ENCODE measurements at places on chromosomes 5 and 9. TPM values are rescaled to one million over a fixed set of nuclear protein-coding genes. Genes with fewer than 3 reads are reported as not detected.
A peak's percentile ranks its signal among the peaks of the same experiment; 100 is the strongest.

DNA sequence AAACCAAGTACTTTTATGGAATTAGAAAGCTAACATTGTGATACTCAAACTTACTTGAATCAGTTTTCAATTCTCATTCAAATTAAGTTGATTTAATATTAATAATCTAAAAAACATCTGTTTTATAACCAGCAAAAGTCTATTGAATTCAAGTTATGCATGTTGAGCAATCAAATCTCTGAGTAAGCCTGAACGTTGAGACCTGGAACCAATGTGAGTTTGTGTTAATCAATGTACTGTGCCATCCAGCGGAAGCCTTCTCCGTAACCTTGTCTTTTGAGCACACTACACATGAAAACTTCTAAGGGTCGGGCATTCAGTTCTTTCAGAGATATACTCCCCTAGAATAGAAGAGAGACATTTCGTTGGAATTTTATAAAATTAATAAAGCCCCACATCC, 25.9 kb downstream of the SAR1B start:
- peaks cover 21% of the 10 kb centered on the region for H3K36me3 ChIP-seq
- no peak for DNase-seq
- no peaks in the 10 kb centered on the region for H3K4me1 ChIP-seq
- no peak overlapping the region for H3K4me3 ChIP-seq

GRCh38 chr9:4042991-4043390, 256.9 kb downstream of the GLIS3 start:
- no peaks in the 10 kb centered on the region for H3K27me3 ChIP-seq
- H3K27ac ChIP-seq = no peak overlapping the region
- H3K36me3 ChIP-seq = no peaks in the 10 kb centered on the region
- DNase-seq = no peak
- no peak overlapping the region for H3K4me3 ChIP-seq
- H3K4me1 ChIP-seq = peaks cover 20% of the 10 kb centered on the region

- peak overlapping the region; percentile 94 for H3K27ac ChIP-seq
- H3K4me3 ChIP-seq = peak overlapping the region; percentile 72
- H3K4me1 ChIP-seq = peaks cover 12% of the 10 kb centered on the region
- no peaks in the 10 kb centered on the region for H3K36me3 ChIP-seq
Observed at GRCh38 chr5:14145435-14146334, 2.5 kb downstream of the TRIO start.

- no peaks in the 10 kb centered on the region for H3K27me3 ChIP-seq
- no peak overlapping the region for H3K4me3 ChIP-seq
- no peak overlapping the region for H3K27ac ChIP-seq
- H3K4me1 ChIP-seq = peaks cover 33% of the 10 kb centered on the region
Observed at GRCh38 chr5:36238502-36239295, 3.0 kb downstream of the NADK2 start.

- H3K4me3 ChIP-seq = no peak overlapping the region
- H3K27ac ChIP-seq = no peak overlapping the region
- no peaks in the 10 kb centered on the region for H3K36me3 ChIP-seq
- DNase-seq = no peak
Observed at GRCh38 chr5:135951257-135951656, 3.5 kb downstream of the LECT2 start.

GRCh38 chr5:114391321-114391720, 29.5 kb downstream of the KCNN2 start:
- DNase-seq = no peak
- H3K36me3 ChIP-seq = no peaks in the 10 kb centered on the region
- H3K4me3 ChIP-seq = no peak overlapping the region

NRARP gene
- 22.2 TPM for total RNA-seq

DNA sequence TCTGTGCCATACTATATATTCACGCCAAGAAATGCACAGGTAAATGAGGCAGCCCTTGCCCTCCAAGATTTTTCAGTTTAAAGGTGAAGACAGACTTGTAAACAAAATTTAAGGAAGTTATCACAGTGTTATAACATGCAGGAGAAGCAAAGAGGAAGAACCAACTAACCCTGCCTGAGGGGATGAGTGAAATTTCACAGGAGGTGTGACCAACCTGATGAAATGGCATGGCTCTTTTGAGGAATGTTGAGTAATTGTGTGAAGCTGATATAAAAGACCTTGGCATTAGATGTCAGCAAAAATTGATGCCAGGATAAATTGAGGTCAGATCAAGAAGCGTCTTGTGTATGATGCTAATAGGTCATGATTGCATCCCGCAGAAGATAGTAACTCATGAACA, 86.5 kb downstream of the HCN1 start:
- H3K4me1 ChIP-seq = no peaks in the 10 kb centered on the region
- no peaks in the 10 kb centered on the region for H3K36me3 ChIP-seq
- no peaks in the 10 kb centered on the region for H3K27me3 ChIP-seq
- H3K4me3 ChIP-seq = no peak overlapping the region
- no peak overlapping the region for H3K27ac ChIP-seq
- no peak for DNase-seq

GRCh38 chr5:122035913-122036312, 42.1 kb downstream of the LOX start:
- no peaks in the 10 kb centered on the region for H3K36me3 ChIP-seq
- H3K4me1 ChIP-seq = no peaks in the 10 kb centered on the region
- H3K4me3 ChIP-seq = no peak overlapping the region
- DNase-seq = no peak
- H3K27me3 ChIP-seq = no peaks in the 10 kb centered on the region

DNA sequence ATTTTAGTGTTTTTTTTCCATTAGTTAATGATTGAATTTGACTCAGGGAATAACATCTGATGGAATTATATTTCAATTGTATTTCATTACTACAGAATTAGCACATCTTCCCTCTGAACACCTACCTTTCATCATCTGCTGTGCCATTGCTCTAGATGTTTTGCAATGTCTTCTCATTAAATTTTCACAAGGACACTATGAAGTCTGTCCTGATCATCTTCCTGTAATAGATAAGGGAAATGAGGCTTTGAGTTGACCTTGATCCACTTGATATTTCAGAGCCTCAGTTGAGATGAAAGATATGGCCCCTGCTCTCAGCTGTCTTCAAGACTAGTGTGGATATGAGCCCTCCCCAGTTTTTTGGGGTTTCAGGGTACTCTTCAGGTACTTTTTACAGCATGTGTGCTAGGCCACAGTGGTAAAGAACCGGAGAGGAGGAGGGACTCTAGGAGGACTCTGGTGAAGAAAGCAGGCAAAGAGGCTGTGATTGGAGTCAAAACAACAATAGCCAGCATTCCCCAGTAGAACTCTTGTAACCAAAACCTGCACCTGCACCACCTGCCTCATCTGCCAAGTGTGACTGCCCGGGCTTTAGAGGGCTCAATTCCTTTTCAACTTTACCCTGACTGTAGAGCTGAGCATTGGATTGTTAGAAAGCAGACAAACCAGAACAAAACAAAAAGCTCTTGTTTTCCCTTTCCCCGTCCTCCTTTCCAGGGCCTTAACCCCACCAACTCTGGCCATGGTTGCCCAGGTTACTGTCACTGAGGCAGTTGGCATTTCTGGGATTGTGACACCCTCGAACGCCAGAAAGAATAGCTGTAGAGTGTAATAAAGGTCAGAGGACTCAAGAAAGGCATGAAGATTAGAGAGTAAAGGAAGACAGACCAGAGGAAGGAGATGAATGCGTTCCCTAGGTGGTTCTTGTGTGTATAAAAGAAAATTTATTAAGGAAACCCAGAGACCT, 56.3 kb downstream of the ERAP1 start:
- H3K27ac ChIP-seq = no peak overlapping the region
- DNase-seq = no peak
- H3K4me3 ChIP-seq = no peak overlapping the region
- H3K27me3 ChIP-seq = no peaks in the 10 kb centered on the region
- H3K36me3 ChIP-seq = peaks cover 35% of the 10 kb centered on the region
- no peaks in the 10 kb centered on the region for H3K4me1 ChIP-seq

ABO gene
- 1.2 TPM for total RNA-seq

WNT8A gene
- not detected for total RNA-seq

MARCHF3 gene
- total RNA-seq = 2.3 TPM

- H3K27me3 ChIP-seq = no peaks in the 10 kb centered on the region
- peaks cover 17% of the 10 kb centered on the region for H3K4me1 ChIP-seq
- no peak overlapping the region for H3K27ac ChIP-seq
- DNase-seq = no peak
- H3K4me3 ChIP-seq = no peak overlapping the region
Observed at GRCh38 chr5:170154297-170154696, 48.6 kb downstream of the FOXI1 start.

DNA sequence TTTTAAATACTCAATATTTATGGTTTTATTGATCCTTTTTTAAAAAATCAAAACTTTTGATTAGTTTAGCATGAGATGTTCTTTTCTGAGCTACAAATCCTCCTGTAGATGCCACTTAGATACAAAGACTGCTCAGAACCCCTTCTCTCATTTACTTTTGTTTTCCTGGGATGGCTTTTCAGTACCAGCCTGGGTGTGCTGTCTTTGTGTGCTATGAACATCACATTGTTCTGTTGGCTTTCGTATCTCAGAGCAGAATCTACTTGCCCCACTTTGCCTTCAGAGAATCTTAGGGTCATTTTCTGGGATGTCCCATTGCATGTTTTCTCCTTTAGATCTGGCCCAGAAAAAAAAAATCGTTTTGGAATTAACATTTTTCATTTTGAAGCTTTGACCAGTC, 85.9 kb downstream of the RASGRF2 start:
- no peak for DNase-seq
- H3K4me1 ChIP-seq = no peaks in the 10 kb centered on the region
- no peak overlapping the region for H3K4me3 ChIP-seq
- no peak overlapping the region for H3K27ac ChIP-seq

GRCh38 chr5:149700347-149700746, 29.8 kb upstream of the PPARGC1B start:
- H3K36me3 ChIP-seq = no peaks in the 10 kb centered on the region
- H3K27me3 ChIP-seq = no peaks in the 10 kb centered on the region
- peaks cover 5% of the 10 kb centered on the region for H3K4me1 ChIP-seq

DNA sequence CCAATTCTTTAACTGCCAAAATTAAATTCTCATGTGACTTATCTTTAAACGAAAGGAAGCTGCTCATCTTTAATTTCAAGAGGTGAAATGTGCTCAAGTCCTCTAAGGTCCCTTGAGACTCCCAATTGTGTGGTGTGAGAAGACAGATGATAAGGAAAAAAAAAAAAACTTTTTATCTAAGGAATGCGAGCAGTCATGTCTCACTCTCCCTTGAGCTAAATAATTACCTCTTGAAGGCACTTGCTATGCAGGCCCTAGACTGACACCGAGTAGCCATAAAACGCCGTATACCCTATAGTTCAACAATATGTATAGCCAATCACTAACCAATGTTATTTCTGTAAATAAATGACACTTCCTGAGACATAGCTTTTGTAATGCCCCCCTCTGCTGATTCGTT, 1.5 kb upstream of the DTWD2 start:
- H3K4me1 ChIP-seq = peaks cover 14% of the 10 kb centered on the region
- no peak overlapping the region for H3K27ac ChIP-seq
- H3K27me3 ChIP-seq = no peaks in the 10 kb centered on the region
- no peaks in the 10 kb centered on the region for H3K36me3 ChIP-seq
- no peak for DNase-seq
- H3K4me3 ChIP-seq = no peak overlapping the region

ERCC6L2 gene
- 39.2 TPM for total RNA-seq

GRCh38 chr5:178423901-178424809, 166.0 kb downstream of the COL23A1 start:
- H3K4me3 ChIP-seq = no peak overlapping the region
- no peaks in the 10 kb centered on the region for H3K36me3 ChIP-seq
- no peaks in the 10 kb centered on the region for H3K27me3 ChIP-seq
- H3K27ac ChIP-seq = no peak overlapping the region
- DNase-seq = no peak

DNA sequence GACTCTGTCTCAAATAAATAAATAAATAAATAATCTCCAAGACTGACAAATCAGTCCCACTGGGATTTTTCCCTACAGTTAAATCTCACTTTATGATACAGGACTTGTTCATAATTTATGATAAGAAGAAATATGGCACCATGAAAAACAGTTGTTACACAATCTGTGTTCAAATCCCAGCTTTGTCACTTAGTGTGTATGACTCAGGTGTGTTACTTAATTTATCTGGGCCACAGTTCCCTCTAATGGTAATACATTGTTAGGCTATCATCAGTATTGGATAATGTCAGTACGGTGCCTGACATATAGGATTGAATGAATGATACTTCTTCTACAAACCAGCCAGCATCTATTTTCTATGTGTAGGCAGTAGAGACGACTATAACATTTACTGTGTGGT, 23.1 kb downstream of the SLC36A3 start:
- no peaks in the 10 kb centered on the region for H3K36me3 ChIP-seq
- DNase-seq = no peak
- H3K27me3 ChIP-seq = no peaks in the 10 kb centered on the region
- H3K27ac ChIP-seq = no peak overlapping the region

IFNK gene
- not detected for total RNA-seq

DNA sequence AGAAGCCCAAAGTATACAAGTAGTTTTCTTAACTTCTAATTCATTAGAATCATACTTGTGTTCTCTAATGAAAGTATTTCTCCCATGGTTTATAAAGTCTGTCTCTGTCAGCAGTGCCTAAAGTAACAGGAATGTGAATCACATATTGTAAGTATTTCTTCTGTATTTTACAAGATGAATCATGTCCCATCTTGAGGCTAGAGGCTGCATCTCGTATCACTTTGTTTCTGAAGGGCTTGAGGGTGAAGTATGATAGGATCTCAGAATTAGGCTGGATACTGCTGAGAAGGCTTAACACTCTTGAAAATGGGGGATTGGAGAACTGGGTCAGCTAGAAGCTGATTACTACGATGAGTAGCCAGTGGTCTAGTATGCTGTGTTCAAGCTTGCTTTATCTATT, 242.2 kb upstream of the ACTBL2 start:
- H3K27ac ChIP-seq = no peak overlapping the region
- H3K4me3 ChIP-seq = no peak overlapping the region
- no peak for DNase-seq

SLC2A6 gene
- 10.7 TPM for total RNA-seq

DNA sequence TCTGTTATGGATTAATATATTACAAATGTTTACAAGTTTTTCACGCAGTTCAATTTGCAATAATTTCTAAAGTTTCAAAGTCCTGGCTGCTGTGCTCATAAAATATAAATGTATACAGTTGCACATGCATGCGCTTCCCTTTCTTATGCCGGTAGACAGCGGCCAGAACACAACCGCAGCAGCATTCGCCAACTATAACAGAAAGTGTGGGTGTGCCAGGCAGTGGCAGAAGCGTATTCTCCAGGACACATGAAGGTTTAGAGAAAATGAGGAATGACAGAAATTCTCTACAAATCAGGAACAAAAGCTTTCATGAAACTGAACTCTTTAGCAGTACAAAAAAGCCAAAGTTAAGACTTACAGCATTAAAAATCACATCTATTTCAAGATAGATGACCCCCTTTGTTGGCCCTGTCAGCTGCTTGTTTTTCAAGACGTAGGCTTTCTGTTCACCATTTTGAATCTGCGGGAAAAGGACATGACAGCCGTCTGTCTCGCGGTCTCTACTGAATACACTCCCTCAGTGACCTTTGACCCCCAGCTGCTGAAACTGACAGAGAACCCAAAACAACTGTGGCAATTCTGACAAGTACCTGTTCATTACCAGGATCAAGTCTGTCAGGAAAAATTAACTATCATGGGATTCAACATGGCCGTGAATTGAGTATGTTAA, 252.2 kb downstream of the SLF1 start:
- no peak overlapping the region for H3K4me3 ChIP-seq
- H3K36me3 ChIP-seq = no peaks in the 10 kb centered on the region
- H3K27me3 ChIP-seq = no peaks in the 10 kb centered on the region
- no peak overlapping the region for H3K27ac ChIP-seq
- DNase-seq = no peak

PCDHB3 gene
- 0.10 TPM for total RNA-seq

GRCh38 chr5:123916345-123917121, 404.6 kb downstream of the CSNK1G3 start:
- DNase-seq = peak; percentile 41
- H3K4me3 ChIP-seq = peak overlapping the region; percentile 11
- H3K27ac ChIP-seq = peak overlapping the region; percentile 39
- peaks cover 25% of the 10 kb centered on the region for H3K4me1 ChIP-seq

GRCh38 chr5:73188764-73189531, 16.0 kb downstream of the TMEM174 start:
- no peak overlapping the region for H3K27ac ChIP-seq
- H3K4me1 ChIP-seq = no peaks in the 10 kb centered on the region
- no peak overlapping the region for H3K4me3 ChIP-seq
- no peaks in the 10 kb centered on the region for H3K36me3 ChIP-seq
